Fibroblast of lung (primary cell): ENCODE measurements at places on chromosomes 2 and 18. TPM values are rescaled to one million over a fixed set of nuclear protein-coding genes. Genes with fewer than 3 reads are reported as not detected.

DNA sequence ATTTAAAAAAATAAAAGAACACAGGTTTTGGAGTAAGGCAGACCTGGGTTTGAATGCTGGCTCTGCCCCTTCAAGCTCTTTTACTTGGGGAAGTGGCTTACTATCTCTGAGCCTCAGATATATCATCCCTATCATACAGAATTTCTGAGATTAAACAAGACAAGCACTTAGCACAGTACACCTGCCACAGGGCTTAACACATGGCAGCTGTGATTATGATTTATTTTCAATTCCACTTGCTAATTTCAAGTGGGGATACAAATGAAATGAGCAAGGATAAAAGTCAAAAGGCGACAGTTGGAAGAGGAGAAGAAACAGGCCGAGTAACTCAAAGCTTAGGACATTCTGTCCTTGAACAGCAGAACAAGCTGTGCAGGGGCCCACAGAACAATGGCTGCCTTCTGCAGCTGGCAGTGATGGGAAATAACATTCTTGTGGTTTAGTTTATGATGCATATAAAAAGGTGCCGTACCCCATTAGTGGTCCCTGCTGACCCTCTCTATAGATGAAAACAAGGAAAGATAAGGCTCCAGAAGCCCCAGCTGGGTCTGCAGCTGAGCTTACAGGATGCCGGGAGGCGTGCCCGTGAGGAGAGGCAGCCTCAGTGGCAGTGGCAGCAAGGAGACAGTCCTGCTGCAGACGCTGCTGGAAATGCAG lies 45.3 kb downstream of the KIF3C start:
- DNase-seq: peak; percentile 35

- no peak for DNase-seq
Measured at GRCh38 chr2:113132414-113133021, 5.1 kb downstream of the IL1RN start.

GRCh38 chr2:110732422-110733413 lies at the start of gene ACOXL:
TSS of gene ACOXL (plus strand) at chr2:110732573. CDS start at chr2:110768390, 35,817 bp downstream.
- DNase-seq: no peak

Gene COL4A3
- 0.26 and 0.33 TPM in 2 replicates for total RNA-seq

DNA sequence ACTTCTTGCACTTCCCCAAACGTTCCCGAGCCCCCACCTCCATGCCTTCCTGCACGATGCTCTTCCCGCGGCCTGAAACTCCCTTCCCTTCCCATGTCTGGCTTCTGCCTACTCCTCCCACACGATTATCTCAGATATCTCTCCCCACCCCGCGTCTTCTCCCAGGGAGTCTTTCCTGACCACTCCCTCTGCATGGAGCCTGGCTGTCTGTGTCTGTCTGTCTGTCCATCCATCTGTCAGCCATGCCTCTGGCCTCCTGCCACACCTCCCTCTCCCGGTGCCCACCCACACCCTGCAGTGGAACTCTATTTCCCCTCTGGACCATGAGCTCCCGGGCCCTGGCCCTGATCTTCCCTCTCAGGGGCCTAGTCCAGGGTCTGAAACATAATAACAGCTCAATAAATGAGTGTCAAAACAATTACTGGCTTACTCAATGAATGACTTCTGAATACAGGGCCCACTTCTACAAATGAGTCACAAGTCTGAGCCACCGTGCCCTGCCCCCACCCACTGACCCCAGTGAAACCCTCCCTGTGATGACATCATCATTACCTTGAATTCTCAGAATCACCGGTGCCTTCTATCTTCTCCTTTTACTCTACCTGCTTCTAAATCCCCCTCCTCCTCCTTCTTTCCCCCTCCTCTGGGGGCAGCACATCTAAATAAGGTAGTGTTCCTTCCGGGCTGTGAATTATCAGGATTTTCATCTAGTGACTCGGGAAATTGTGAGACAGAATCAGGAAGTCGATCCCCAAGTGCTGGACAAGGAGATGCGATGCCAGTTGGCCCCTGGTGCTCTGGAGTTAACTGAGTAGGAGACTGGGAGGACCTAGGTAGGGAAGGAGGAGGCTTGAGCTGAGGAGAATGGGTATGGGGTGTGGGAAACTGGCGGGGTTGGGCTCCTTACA lies 46.1 kb upstream of the PLB1 start:
- peak; percentile 61 for DNase-seq

Gene GPR35
- 1.0 and 1.2 TPM in 2 replicates for total RNA-seq

DNA sequence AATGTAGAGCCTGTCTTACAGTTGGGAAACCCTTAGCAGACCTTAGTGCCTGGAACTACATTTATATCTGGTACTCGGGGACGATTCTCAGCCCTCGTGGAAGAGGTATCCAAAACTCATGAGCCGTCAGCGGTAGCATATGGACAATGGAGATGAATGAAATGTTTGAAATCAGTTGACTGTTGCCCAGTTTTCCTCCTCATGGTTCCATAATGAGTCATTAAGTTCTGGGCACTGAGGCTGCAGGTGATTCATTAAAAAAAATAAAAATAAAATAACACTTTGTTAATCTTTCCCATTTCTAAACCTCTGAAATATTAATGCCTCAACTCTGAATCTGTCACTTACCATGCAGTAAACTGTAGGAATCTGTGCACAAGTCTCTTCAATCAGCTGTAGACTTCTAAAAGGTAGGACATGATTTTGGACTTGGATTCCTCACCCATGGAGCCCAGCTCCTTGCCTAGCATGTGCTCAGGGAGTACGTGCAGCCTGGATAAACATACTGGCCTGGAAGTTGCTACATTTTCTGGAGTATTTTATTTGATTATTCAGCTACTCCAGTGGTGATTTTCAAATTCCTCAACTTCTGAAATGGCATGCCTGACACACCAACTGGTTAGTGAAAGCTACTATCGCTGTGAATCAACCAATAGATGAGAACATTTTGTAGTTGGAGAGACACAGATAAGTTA lies 979.2 kb downstream of the CNTNAP5 start:
- no peak for DNase-seq

DNA sequence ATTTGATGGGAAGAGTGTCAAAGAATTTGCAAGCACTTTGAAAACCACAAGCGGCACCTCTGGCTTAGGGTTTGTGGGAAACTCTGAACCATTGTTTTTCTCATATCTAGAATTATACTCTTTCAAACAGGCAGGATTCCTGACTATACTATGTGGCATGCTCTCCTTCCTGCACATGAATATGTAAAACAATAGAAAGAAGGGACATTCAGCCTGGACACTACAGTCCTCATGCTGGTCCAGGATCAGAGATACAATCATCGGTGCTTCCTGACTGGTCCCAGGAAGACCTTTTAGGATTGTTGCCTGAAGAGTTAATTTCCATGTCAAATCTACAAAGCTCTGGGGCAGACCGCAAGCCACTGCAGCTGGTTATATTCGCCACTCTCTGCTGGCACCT lies 55.7 kb upstream of the RASGRP3 start:
- no peak for DNase-seq
